ENCODE measurements at places on chromosomes 1 and 21.

DNA sequence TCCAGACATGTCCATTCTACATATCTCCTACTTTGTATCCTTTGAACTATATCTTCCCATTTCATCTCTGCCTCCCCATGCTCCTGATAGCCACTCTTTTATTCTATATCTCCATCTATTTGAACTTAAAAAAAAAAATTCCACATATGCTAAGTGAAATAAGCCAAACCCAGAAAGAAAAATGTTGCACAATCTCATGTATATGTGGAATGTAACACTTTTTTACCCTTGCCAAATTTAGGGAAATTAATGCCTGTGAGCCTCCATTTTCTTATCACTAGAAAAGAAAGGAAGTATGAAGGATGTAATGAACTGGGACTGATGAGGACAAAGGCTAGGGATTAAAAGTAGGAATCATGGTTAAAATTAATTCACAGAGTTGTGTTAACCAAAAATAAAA, 53.5 kb downstream of the RGS13 start:
- DNase-seq, result no peak

- DNase-seq, result no peak
These were observed 2.0 kb downstream of the EDEM3 start for GRCh38 chr1:184752656-184753055.

DNA sequence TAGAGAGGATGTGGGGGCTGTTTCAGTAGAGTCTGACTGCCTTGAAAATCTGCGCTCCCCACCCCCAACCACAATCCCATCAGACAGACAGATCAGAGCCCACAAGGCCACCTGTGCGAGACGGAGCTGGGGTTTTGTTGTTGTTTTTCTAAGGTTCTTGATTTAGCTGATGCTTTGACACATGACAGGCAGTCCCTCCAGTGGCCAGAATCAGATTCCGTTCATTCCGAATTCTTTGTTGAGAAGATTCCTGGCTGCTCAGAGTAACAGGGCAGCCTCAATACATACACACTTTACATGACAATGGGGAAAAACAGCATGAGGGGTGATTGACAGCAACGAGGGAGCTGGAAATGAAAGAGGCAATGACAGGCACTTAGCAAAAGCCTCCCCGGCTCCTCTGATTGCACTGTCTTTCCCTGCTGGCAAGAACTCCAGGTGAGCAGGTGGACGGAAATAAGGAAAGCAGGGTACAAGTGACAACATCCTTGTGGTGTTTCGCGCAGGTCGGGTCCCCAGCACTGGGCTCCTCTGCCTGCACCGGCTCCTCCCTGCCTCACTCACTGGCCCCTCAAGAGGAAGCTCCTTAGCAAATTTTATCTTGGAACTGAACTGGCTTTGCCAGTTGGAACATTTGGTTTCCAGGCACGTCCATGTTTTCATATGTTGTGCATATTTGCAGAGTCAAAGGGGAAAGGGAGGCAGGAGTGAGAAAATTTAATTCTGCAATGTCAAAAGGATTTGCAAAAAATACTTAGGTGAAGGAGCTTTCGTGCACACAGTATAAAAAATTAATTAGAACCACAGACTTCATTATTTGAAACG, 148.7 kb downstream of the PGBD5 start:
- no peak for DNase-seq

GRCh38 chr1:115430441-115431158, 92.6 kb upstream of the NGF start:
- no peak for DNase-seq

DNA sequence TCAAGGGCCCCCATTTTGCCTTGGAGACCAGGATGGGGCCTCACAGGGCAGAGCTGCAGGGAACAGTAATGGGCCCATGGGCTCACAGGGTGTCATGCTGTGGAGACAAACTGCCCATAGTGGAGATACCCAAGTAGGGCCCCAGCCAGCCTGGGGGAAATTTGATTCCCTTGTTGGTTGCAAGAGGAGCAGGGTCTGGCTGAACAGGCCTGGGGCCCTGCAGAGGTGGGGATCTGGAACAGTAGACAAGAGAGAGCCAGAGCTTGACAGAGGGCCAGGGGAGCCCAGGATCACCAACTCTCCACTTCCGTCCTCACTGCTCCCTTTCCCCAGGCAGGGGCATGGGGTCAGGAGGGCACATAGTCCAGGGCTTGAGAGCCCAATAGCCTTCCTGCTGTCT, 8.7 kb downstream of the S100B start:
- no peak for DNase-seq

DNA sequence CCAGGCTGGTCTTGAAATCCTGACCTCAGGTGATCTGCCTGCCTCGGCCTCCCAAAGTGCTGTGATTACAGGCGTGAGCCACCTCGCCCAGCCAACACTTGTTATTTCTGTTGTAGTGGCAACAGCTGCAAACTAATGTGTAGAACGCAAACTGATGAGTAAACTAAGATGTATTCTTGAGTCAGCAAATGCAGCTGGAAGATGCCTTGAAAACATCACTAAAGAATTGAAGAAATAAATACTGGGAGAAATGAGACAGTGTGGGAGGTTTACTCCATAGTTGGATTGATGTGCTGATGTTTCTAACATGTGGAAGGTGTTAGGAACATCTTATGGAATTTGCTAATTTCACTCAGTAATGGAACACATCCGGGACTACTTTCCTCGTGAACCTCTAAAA, 61.3 kb upstream of the KCNE2 start:
- DNase-seq, result no peak

GRCh38 chr1:9426291-9426711, 113.0 kb upstream of the SLC25A33 start:
- no peak for DNase-seq

GRCh38 chr21:45029298-45029947, 45.0 kb upstream of the ADARB1 start:
- no peak for DNase-seq

DNA sequence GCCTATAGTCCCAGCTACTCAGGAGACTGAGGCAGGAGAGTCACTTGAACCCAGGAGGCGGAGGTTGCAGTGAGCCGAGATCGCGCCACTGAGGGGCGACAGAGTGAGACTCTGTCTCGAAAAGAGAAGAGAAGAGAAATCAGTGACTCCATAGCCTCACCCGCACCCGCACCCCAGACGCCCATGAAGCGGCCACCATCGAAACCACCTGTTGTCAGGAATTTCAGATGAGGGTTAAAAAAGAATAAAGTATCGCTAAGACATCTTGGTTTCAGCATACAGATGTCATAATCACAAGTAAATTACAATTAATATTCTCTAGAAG, 47.4 kb downstream of the NPHP4 start:
- no peak for DNase-seq

DNA sequence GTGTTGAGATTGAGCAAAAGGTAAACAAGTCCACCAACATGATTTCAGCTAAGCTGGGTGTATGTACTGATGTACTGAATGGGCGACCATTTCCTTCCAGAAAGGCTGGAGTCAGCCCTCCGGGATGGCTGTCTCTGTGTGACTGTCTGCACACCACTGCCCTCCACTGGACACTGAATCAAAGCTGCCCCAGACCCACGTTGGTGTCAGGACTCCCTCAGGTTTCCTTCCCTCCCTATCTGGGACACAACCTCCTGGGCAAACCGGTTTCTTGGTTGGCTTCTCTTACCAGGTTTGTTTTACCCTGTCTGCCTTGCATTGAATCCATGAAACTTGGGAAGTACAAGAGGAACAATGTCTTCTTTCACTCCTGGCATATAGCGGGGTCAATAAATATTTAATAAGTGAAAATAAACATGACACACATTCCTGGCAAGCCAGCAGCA, 5.3 kb upstream of the SRP9 start:
- peak; percentile 82 for DNase-seq

Data from left forelimb (tissue), 1 donor.